H54 (cell line): ENCODE measurements at places on chromosomes 1 and 21.
A peak's percentile ranks its signal among the peaks of the same experiment; 100 is the strongest.

DNA sequence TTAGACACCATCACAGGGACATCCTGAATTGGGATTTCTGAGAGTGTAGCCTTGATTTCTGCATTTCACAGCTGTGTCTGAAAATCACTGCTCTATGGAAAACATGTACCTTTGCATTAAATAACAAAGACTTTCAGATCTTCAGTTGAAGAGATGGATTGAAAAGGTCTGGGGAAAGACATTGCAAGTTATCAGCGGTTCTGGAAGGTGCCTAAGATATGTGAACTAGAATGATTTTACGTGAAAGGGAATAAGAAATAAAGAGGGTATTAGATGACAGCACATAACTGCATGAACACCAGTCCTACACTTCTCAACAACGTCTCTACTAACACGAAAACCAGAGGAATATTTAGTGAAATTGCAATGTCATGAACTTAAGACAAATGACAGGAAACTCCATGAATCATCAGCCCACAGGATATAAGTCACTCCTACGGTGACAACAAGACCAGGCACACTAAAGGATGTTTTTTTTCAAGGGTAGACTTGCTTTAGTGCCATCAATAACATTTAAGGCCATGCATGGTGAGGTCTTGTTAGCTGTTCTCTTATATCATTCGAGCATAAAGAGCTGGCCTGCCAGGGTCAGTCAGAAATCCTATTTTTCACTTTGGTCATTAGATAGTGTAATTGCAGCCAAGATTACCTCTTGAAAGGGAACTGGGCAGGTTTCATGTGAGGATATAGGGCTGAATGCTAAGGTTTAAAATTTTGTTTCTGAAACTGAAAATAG lies 283.1 kb downstream of the GRIK1 start:
- peak; percentile 39 for DNase-seq

GRCh38 chr1:172041102-172041501 lies 199.8 kb downstream of the DNM3 start:
- no peak for DNase-seq

- no peak for DNase-seq
Observed at GRCh38 chr1:109812691-109813393, 49.1 kb upstream of the EPS8L3 start.

DNA sequence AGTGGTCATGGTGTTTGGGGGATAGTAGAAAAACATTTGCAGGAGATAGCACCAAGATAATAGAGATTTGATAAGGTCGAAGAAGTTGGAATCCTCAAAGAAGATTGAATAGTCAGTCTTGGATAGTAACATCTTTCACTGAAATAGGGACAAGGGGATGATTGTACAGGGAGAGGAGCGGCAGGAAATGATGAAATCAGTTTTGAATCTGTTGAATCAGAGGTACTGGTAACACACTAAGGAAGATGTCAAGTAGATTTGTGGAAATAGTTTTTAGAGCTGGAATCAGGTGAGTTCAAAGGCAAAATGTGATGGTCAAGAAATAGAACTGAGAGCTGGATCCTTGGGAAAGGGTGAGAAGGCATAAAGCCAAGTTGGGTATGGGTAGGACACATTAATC lies 26.5 kb downstream of the CAP1 start:
- no peak for DNase-seq

DNA sequence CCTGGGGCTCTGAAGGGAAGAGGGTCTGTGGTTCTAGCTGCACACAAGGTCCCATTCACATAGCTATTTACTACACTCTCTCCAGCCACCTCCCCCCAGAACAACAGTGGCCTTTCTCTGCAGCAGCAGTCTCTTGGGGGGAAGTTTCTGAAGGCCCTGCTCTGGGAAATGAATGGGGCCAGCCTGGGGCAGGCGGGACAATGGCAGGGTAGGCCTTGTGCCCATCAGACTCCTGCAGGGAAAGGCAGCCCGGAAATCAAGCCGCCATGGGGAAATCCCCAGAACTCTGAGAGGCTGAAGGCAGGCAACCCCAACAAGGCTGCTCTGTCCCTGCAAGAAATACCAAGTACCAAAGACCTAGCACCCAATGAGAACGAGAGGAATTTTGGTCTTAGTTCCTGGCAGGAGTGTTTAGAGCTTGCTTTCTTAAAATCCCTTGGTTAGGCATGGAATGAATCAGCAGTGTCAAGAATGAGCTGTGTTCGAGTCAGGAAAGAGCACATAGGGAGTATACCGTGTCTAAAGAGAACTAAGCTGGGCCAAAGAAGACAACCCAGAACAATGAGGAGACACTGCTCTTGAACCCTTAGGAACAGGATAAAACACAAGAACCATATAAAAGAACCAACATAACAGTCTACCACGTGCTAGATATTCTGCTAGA lies 11.3 kb downstream of the ARHGEF11 start:
- no peak for DNase-seq

DNA sequence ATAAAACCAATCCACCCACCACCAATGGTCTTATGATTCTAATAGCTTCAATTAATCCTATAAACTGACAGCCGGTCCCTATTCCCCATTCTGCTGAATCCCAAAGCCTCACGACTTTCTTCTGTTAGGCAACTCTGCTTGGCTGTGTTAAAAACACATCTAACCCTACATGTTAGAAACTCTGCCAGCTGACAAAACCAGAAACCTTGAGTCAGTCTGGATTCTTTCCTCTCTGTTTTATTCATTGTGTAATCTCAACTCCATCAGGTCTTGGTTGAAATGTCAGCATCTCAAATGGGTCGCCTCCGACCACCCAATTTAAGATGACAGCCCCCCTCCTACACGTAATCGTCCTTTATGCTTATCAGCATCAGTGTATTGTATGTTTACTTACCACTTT lies 312.1 kb downstream of the DISC1 start:
- DNase-seq, result no peak

- no peak for DNase-seq
Observed at GRCh38 chr1:160883581-160884513, 1.1 kb downstream of the ITLN1 start.
